ENCODE measurements at places on chromosomes 7 and 10.

GRCh38 chr10:93091960-93092359 is 18.3 kb downstream of the CYP26A1 start:
- no peak for DNase-seq

DNA sequence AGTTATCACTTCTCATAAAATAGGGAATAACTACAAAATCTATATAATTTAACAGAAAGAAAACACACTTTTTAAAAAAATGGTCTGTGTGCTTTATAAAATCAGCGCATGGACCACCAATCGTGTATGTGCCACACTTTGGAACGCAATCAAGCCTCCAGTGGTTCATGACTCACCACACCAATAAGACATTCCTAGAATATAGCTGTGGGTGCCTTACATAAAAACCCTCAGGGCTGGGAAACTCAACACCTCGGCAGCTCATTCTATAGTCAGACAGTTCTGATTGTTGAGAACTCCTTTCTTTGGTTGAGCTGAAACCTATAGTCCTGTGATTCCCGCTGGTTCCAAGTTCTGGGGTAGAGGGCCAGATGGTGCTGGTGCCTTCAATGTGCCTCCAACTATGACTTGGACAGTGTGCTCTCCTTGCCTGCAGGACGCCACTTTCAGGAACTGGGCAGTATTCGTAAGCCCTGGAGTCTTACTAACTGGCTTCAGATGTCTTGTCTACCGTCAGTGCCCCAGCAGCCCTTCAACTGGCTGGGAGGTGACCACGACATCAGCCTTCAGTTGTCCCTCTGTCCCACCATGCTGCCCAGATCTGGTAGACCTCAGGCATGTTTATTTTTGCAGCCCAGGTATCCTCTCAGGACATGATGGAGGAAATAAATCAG is 135.7 kb upstream of the GDF10 start:
- no peak for DNase-seq

DNA sequence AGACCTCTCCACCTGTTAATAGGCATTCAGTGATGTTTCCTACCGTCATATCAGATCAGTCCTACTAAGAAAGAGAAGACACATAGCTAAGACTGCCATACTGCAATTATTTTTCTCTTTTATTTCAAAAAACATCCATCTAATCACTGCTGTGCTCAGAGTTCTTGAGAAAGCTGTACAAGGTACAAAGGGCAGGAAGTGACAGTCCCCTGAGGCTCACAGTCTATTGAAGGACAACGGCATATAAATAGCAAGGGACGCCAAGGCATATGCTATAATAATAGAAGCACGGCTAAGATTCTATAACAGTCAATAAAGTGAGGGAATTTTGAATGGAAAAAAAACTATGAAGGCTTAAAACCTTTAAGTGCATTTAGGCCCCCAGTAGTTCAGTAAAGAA is 415.3 kb upstream of the NRP1 start:
- no peak for DNase-seq

GRCh38 chr7:123417580-123417979 is 116.8 kb downstream of the IQUB start:
- DNase-seq, result no peak

- DNase-seq, result no peak
Measured at GRCh38 chr7:44143646-44144250, 2.6 kb upstream of the MYL7 start.
